ENCODE measurements at places on chromosomes 16 and 17. TPM values are rescaled to one million over a fixed set of nuclear protein-coding genes. Genes with fewer than 3 reads are reported as not detected.

DNA sequence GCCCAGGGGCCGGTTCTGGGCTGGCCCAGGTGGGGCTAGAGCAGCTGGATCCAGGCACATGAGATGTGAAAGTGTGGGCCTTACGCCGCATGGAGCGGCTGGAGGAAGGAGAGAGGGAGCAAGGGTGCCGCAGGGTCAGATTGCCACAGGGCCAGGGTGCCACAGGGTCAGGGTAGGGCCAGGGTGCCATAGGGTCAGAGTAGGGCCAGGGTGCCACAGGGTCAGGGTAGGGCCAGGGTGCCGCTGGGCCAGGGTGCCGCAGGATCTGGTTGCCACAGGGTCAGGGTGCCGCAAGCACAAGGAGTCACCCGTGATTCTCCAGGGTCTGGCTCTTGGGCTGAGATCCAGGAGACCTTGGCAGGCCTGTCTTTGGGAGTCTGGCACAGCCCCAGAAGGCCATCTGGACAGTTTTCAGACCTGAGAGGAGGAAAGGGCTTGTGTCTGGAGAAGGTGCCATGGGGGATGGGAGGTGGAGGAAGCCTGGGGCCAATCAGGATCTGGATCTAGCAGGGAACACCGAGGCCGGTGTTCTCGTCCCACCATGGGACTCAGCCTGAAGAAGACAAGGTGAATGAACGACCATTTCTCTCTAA lies 13.1 kb upstream of the LASP1NB start:
- no peak for DNase-seq

DNA sequence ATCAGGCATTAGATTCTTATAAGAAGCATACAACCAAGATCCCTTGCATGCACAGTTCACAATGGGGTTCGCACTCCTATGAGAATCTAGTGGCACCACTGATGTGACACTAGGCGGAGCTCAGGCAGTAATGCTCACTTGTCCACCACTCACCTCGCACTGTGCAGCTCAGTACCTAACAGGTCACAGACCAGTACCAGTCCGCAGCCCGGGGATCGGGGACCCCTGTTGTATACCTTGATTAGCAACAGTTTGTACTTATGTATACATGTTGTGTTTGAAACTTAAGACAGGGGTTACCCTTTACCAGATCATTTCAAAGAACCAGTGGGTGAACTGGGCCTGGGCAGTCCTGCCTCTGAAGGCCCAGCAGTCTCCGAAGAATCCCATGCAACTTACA lies 103.7 kb downstream of the PMP22 start:
- DNase-seq, result no peak

DNA sequence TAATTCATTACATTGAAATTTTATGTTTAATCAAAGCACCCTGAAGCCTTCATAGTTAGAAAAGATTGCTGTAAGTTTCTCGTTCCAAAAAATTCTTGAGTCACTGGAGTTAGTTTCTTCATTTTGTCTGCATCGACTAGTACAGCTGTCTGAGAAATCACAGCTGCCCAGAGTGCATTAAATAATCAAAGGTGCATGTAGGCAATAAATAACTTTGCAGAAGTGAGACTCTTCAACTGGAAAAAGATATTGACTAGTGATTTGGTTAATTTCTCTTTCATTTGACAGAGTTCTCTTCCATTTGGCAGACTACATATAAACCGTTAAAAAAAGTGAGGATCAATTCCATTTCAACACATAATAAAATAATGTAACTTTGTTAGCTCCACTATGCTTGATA lies 234.0 kb downstream of the CNTNAP4 start:
- DNase-seq, result no peak

DNA sequence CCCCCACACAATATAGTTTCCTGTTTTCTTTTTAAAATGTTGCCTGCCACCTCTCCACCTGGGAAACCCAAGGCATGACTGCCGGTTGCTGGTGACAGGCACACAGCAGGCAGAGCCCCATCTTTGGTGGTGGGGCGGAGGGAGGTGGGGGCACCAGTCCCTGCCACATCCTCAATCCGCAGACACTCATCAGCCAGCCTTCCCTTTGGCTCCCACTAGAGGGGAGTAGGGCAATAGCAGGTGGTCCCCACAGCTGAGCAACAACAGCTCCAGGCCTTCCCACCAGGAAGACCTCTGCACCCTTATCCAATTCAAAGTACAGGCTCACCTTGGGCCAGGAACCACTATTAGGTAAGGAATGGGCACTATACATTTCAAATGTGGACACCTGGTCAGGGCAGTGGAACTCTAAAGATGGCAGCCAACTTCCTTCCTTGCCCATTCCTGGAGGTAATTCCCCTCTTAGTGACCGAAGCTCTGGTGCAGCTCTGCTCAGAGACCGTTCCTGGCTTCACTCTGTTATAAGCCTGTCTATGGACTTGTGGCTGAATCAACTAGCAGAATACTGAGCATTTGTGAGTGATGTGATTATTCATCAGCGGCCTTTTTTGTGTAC lies 13.9 kb downstream of the RECQL5 start:
- DNase-seq, result peak; percentile 75

- DNase-seq, result no peak
Observed at GRCh38 chr16:70687102-70687511, 1.3 kb upstream of the MTSS2 start.

CORO6 gene
- total RNA-seq, result 6.4 TPM

CTRL gene
- 6.0 TPM for total RNA-seq

DNA sequence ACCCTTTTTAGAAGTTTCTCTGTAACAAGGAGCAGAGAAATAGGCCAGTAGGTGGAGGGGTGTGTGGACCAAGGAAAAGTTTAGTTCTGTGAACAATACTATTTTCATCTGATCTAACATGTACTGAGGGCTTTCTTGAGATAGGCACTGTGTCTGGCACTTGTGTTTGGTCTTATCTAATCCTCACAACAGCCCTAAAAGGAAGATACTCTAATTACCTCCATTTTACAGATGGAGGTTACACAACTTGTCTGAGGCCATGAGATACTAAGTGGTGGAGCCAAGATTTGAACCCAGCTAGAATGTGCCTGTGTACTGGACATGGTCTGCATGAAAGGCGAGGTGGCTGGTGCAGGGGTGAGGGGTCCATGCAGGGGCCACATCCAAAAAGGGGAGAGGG lies 4.5 kb downstream of the TNFSF12 start:
- peak; percentile 58 for DNase-seq

DNA sequence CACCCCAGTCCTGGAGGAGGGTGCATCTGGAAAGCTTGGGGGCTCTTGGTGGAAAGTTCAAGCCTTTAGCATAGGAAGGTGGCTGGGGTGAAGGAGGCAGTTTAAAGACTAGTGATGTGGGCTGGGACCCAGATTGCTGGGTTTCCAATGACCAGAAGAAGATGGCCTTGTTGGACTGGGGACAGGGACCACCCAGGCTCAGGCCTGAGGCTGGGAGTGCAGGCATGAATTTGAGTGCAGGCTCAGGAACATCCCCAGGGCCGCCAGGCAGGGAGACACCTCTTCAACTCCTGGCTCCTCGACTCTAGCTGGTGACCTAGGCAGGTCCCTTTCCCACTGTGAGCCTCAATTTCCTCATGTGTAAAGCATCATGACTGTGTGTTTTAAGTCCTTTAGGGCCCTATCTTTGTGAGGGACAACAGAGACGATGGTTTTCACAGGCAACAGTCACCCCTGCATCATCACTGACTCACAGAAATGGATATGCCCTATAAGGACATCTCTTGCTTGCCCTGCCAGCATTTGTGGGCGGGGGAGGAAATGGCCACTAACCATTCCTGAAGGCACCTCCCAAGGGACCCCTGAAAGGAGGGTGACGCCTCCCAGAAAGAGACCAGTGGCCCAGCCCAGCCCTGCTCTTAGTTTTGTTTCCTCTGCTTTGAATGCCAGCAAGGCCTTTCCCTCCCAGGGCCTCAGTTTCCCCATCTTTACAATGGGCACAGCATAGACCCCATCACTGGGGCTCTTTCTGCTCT lies 11.1 kb downstream of the NLRC5 start:
- DNase-seq, result peak; percentile 74

TNFRSF13B gene
- total RNA-seq, result not detected

DNA sequence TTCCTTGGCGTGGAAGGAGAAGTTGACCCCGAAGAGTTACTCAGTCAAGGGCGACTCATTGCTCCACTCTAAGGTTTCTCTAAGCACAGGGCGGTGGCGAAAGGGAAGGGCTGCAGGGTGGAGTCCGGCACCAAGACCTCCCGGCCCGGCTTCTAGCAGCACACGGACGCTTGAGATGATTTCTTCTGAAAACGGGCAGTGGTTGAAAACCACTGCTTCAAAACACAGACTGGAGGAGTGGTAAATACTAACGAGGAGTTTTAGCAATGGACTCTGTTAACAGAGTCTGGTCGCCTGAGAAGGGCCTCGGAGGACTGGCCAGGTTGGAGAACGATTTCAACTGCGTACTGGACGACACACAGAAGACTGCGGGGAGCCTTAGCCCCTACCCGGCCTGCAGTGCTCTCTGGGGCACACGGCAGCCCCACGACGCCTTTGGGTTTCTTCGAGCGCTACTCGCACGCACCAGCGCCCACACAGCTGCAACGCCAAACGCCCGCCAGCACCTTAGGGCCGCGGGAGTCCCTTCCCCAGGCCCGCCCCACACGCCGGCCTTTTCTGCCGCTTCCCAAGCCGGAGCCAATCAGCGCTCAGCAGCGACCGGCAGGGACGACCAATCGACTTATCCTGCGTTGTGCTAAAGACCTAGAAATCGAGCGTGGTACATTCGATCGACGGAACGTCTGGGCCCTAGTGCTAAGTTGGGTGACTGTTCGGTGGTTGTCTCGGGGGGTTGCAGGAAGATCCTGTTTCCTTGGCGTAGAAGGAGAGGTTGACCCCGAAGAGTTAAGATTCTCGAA lies 14.4 kb upstream of the CA4 start:
- DNase-seq, result peak; percentile 96

- no peak for DNase-seq
Observed at GRCh38 chr16:57721356-57722209, 14.0 kb upstream of the KATNB1 start.

- no peak for DNase-seq
Observed at GRCh38 chr17:68749349-68750207, 148.4 kb upstream of the FAM20A start.

HEATR9 gene
- 0.14 TPM for total RNA-seq

- DNase-seq, result peak; percentile 95
Observed at GRCh38 chr17:8073627-8074484, 13.7 kb downstream of the ALOX12B start.

- DNase-seq, result no peak
Observed at GRCh38 chr16:85046472-85046916, 18.9 kb downstream of the KIAA0513 start.

DOC2B gene
- 0.98 TPM for total RNA-seq

DNA sequence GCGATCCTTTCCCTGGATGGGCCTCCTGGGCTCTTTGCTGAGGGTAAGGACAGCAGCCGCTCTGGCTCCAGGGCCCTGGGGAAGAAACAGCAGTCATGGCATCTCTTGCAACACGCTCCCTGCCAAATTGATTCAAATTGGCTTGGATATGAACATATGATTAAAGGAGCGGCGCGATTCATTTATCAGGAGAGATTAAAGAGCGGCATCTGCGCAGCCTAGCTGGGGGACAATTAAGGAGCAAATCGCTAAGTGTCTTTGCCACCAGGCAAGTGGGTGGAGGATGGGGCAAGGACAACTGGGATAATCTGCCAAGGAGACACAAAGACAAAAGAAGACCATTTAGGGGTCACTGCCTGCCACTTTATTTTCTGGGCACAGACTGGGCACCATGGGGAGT lies 27.8 kb downstream of the PIPOX start:
- no peak for DNase-seq

- DNase-seq, result no peak
Observed at GRCh38 chr17:71846561-71847110, 274.2 kb upstream of the SOX9 start.

CACNB1 gene
- 20.4 TPM for total RNA-seq

DNA sequence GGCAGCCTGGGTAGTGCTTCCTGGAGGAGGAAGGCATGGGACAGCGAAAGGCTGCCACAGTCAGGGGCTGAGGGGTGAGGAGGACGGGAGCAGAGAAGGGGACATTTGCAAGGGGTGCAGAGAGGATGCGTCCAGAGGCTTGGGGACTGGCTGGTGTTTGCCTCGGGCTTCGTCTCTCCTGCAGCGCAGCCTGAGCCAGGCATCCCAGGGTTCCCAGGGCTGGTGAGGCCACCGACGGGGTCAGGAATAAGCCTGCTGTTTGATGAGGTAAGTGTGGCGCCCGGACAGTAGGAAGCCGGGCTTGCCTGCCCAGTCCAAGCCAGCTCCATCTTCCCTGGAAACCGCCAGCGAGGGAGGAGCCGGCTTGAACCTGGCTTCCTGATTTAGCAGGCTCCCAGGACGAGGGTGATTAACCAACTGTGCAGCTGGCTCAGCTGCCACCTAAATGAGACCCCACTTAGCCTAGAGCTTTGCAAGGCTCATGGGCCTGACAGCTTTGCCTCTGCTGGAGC lies 47.8 kb downstream of the PITPNM3 start:
- no peak for DNase-seq
